ENCODE measurements at places on chromosomes 5 and 9.

- peak; percentile 9 for DNase-seq
Measured at GRCh38 chr9:138011951-138012500, 134.4 kb downstream of the CACNA1B start.

GRCh38 chr9:24620741-24621140, 75.0 kb upstream of the IZUMO3 start:
- DNase-seq: no peak

DNA sequence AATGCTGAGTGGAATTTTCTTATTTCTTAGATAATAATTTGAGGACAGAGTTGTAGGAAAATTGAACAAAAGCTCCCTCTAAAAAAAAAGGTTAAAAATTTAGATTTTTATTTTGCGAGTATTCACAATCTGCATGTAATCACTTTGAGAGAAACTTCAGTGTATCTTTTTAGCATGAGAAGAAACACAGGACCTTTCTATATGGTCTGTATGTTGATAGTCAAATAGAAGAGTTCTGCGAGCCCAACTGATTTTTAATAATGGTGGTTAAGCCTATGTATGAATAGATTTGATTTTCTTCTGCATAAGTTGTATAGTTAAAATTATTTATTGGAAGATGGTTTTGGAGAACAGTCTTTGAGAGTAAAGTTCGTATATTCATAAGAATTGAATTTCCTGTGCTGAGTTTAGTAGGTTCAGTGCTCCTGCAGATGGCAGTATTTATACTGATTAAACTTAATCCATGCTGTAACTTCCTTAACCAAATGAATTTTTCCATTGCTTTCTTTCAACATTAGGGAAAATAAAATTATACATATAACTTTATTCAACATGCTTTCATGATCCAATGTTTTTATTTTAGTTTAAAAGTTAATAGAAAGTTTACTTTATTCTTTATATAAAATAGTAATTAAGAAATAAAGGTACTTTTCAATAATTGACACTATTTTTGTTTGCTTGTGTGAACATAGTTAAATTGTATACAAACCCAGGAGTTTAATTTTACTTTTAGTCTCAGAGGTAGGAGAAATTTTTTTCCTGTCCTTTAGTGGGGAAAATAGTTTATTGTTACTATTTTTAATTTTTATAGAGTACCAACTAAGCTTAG, 19.6 kb downstream of the TCERG1 start:
- DNase-seq: no peak

DNA sequence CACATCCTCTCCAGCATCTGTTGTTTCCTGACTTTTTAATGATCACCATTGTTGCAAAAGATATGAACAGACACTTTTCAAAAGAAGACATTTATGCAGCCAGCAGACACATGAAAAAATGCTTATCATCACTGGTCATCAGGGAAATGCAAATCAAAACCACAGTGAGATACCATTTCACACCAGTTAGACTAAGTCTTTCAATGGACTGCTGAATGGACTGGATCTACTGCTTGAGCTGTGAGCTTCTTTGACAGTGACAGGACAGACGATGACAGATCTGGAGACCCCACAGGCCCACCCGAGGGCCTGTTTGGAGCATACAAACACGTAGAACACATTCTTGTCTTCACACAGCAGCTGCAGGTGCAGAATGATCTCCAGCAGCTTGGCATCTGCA, 266.1 kb upstream of the RIOK2 start:
- DNase-seq: no peak

DNA sequence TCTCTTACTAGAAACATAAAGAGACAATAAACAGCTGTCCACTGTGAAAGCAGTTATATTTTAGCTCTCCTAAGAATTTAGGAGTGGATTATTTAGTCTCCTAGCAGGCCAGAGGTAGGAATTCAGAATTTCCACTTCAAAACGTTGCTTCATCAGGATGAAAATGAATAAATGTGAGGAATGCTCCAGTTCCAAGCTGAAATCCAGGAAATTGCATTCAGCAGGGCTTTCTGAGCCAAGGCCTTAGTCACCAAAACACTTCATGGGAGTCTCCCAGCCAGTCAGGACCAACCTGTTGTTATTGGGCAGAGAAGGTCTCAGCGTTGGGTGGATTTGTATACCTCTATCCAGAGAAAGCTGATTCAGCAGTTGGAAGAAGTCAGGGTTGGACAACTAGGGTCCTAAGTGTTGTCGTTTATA, 1040.3 kb downstream of the TLE1 start:
- DNase-seq: peak; percentile 27

DNA sequence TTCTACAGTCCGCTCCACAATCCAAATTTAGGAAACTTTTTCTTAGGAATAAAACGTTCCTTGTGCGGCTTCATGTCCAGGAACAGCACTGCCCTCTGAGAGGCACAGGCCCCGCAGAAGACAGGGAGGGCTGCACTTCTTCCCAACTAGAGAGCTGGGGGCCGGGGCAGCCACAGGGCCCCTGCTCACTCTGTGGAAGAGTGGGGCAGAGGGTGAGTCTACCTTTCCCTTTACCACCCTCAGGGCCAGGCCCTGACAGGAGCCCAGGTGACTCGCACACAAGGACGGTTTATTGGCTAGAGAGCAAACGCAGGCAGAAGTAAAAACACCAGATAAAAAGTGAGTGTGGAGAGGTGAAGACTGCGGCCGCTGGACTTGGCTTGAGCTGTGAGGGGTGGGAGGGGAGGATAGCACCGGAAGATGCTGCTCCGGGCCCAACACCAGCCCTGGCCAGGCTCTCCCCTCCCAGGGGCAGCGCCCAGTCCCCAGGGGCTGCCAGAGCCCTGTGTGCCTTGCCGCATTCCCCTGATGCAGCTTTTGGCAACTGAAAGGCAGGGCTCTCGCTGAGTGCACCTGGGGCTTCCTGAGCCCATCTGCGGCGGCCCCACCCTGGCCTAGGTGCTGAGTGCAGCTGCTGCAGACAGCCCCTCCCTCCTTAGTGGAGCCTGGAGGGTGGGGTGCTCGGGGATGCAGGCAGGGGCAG, 20.2 kb downstream of the SH3GLB2 start:
- peak; percentile 14 for DNase-seq

- DNase-seq: no peak
Measured at GRCh38 chr9:92660266-92660665, 9.7 kb downstream of the IPPK start.

DNA sequence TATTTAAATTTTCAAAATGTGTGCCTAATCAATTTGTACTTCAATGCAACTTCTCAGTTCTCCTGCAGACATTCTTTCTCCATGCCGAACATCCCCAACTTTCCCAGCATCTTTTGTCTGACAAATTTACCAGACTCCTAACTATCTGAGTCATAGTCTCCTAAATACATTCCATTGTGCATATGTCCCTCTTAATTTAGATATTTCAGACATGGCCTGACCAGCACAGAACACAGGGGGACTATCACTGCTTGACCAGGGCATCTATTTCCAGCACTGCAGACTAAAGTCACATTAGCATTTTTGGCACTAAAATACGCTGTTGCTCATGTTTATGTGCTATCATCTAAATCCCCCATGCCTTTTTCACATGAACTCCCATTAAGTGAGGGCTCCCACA, 71.9 kb downstream of the ITGA1 start:
- DNase-seq: no peak

DNA sequence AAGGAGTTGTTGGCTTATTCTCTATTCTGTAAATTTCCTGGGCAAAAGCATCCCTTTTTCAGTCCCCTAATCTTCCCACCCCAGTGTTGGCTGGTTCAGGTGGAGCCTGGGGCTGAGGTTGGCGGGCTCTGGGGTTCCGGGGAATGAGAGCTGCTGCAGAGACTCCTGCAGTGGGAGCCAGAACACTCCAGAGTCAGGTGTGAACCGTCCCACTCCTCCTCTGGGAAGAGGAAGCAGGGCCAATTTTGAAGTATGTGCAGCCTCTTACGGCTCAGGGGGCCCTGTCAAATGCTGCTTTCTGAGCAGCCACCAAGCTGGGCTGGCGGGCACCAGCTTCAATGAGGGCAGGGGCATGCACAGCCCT, 42.8 kb downstream of the JADE2 start:
- peak; percentile 43 for DNase-seq

DNA sequence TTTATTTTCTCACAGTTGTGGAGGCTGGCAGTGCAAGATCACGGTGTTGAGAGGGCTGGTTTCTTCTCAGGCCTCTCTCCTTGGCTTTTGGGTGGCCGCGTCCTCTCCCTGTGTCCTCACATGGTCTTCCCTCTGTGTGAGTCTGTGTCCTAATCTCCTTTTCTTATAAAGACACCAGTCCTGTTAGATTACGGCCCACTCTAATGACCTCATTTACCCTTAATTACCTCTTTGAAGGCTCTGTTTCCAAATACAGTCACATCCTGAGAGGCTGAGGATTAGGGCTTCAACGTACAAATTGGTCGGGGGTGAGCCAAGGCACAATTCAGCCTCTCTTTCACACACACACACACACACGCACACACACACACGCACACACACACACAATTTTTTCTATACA, 73.0 kb downstream of the UGCG start:
- DNase-seq: no peak

- DNase-seq: no peak
Measured at GRCh38 chr5:111119856-111120255, 27.7 kb downstream of the WDR36 start.

DNA sequence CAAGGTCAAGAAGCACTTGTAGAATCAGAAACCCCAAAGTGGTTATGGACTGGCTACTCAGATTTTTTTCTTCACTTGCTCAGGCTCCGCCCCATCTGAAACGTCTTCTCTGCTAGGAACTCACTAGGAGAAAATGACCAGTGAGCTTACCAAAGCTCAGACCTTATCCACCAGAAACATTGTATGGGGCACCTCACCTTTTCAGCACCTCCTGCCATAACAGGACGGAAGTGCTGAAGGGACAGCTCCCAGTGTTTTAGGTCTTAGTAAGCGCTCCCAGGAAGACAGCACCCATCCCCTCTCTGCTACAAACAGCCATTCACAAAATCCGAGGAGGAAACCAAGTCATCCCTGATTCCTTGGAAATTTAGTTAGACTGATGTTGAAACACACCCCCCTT, 1.2 kb upstream of the GABRA1 start:
- DNase-seq: no peak

DNA sequence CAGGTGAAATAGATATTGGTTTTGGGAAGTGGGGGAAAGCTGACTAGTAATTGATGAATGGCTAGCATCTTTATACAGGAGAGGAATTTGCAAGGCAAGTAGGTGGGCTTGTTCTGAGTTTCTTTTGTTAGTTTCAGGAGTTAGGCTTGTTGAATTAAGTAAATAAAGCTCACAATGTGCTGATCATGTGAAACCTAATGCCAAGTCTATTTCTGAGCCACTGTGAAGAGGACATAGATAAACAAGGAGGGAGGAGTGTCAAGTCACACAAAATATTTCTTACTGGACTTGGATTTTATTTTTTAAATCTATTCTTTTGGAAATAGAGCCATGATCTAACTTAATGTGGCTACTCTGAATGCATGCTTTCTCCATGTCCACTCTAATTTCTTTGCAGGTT, 19.9 kb downstream of the GDA start:
- DNase-seq: no peak
